ENCODE measurements at places on chromosomes 3 and 15.
A peak's percentile ranks its signal among the peaks of the same experiment; 100 is the strongest.

DNA sequence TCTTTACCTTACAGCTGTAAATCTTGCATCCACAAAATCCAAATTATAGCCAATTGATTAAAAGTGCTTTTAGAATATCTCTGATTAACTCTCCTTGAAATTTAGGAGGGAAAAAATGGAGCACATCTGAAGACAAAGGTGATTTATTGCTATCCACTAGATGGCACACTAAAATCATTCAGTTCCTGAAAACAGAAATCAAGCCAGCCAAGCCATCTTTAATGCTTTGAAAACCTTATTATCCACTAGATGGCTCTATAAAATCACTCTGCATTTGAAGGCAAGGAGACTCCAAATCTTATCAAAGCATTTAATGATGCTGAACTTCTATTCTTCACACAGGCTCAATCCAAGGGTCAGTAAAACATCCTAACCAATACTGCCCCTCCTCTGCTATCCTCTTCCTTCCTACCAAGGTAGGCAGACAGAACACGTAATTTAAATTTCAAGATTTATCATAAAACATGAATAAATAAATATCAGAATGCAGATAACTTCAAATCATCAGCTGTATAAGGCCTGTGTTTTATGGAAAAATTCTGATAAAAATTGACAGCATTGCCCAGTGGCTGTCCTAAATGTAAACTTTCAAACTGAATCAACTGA, 48.4 kb downstream of the GOLIM4 start:
- peak; percentile 43 for DNase-seq

- no peak for DNase-seq
These were observed 75.8 kb upstream of the GATA2 start for GRCh38 chr3:128568602-128569490.

GRCh38 chr3:172711454-172711795, 558 bp upstream of the NCEH1 start:
- DNase-seq = no peak

- DNase-seq = no peak
These were observed 57.5 kb downstream of the TPRG1 start for GRCh38 chr3:189229196-189229828.

DNA sequence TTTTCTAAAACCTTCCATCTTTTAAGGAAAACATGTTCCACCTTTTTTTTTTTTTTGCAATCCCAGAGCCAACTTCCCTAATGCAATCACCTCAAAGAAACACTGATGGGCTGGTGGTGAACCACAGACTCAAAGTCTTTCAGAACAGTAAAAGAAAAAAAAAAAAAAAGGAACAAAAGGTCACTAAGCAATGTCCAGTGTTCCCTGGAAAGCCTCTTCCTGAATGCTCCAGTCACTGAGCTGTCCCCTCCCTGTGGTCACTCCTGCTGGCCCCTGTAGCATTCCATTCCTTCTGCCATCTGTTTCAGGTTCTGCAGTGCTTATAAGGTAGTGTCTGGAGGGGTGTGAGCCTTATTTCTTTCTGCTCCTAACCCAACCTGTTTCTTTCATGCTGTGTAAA, 53.3 kb downstream of the AAGAB start:
- no peak for DNase-seq

GRCh38 chr3:141870091-141870687, 6.3 kb upstream of the ATP1B3 start:
- DNase-seq = no peak

DNA sequence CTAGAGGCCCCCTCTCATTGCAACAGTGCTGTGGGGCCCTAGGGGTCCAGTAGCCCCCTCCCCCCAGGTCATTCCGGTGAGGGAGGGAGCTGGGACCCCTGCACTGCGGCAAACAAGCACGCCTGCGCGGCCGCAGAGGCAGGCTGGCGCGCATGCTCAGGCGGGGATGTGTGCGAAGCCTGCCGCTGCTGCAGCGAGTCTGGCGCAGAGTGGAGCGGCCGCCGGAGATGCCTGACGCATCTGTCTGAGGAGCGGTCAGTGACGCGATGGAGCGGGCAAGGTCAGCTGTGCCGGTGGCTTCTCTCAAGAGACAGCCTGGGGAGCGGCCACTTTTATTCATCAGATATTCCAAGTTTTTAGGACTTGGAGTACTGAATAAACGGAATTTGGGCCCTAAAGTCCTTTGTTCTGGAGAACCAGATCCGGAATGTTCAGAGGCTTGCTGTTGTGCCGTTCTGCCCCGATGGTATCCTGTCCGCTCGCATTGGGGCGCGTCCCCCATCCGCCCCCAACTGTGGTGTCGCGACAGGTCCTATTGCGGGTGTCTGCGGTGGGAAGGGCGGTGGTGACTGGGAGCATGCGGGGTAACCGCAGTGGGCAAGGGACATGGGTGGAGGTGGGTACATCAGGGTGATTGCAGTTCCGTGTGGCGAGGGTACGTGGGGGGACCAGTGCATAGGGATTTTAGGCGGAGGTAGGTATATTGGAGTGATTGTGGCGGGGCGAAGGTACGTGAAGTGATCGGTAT, at the start of the genes SNRPN and SNURF:
Gene SNRPN, plus strand, starts transcription at position 205 of the 748 bp plus-strand sequence. CDS start 19,467 bp downstream, outside the sequence.
Gene SNURF, plus strand, starts transcription at position 205 of the 748 bp plus-strand sequence. Its CDS starts 62 bp downstream, at position 267.
- no peak for DNase-seq

GRCh38 chr15:99536422-99537040, 29.3 kb upstream of the MEF2A start:
- DNase-seq = peak; percentile 81

DNA sequence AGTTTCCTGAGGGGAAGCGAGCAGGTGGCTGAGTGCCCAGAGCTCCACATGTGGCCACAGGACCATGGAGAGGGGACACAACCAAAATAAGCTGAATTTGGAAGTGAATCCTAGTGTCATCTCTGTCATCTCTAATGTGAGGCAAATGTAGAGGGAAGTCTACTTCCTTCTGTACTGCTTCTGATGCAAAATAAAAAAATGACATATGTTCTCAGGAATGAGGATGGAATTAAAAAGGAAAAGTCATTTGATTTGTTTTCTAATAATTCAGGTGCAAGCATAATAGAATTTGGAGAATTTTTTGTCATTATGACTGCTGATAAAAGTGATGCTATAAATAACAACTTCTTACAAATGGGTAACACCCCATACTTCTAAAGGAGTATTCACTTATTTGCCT, 59.5 kb upstream of the POU1F1 start:
- DNase-seq = no peak

- DNase-seq = no peak
These were observed at the start of gene CCDC9B for GRCh38 chr15:40340740-40341400. TSS of gene CCDC9B (minus strand) at chr15:40340939. CDS start at chr15:40340819, 120 bp downstream.
